ENCODE measurements at places on chromosomes 13 and 19.

DNA sequence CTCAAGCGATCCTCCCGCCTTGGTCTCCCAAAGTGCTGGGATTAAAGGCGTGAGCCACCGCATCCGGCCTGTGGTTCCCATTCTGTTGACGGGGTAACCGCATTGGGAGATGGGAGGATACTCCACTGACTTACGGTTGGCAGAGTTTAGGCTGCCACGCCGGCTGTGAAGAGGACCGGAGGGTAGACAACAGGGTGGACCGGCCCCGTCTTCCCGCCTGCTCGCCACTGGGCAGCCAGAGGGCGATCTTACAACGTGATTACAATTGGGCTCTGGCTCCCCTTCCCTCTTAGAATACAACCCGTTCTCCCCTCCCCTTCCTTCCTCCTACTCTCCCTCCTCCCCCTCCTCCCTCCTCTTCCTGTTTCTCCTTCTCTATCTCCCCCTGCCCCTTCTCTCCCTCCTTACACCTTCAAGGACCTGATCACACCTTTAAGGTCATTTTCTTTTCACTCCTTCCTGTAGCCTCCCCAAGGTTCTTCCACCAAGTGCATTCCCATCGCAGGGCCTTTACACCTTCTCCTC lies 957 bp upstream of the CCDC194 start:
- DNase-seq: peak; percentile 43

DNA sequence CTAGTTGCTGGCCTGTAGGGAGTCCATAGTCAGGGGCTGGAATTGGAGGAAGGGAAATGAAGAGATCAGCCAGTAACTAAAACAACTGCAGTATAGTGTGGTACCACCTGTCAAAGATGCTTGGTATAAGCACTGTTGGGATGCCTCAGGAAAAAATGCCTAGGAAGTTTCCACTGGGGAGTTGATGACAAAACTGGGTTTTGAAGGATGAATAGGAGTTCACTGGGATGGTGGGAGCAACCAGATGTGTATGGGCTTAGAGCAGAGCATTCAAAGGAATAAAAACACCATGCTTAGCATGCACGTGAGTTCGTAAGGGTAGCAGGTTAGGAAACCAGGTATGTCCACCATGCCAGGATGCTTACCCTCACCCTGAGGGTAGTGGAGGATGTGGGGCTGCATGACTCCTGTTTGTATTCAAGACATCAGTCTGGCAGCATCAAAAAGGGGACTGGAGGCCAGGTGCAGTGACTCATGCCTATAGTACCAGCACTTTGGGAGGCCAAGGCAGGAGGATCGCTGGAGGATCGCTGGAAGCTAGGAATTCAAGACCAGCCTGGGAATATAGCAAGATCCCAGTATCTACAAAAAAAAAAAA lies 7.1 kb downstream of the CATSPERD start:
- DNase-seq: no peak

DNA sequence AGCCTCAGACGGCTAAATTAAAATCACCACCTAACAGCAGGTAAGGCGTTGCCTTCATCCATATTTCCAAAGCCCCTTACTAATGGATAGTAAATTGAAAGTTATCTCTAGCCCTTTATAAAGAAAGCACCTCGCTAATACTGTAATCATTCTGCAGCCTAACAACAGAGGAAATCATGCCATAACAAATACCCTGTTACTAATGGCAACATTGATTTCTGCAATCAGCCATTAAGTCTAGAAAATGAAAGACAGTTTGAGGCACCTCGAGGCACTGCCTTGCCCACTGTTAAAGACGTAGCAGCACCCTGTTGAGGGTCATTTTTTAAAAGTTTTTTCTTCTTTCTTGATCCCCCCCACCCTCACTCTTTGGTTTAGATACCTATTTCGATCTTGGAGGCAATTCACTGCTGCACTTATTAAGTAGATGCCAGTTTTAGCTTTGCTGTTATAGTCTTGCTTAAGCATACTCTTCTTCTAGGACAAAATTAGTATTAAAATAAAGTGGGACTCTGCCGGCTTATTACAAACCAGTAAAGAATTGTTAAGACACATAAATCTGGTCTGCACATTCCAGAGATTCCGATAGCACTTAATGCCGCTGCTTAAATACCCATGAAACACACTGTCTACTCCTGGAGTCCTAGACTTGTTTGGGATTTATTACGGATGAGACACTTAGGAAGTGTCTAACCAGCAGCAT lies 74.8 kb downstream of the ZNF536 start:
- DNase-seq: no peak

- peak; percentile 99 for DNase-seq
These were observed 720 bp upstream of the HNRNPL start for GRCh38 chr19:38850436-38850975.

DNA sequence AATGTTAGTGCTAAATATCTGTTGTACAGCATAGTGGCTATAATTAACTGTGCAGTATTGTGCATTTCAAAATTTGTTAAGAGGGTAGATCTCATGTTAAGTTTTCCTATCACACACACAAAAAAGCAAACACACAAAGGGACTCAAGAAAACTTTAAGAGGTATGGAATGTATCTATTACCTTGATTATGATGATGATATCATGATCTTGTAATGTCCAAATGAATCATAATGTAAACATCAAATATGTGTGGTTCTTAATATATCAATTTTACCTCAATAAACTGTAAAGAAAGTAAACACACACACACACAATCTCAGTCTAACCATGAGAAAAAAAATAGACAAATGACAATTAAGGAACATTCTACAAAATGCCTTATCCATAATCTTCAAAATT lies 934.6 kb downstream of the SLITRK1 start:
- no peak for DNase-seq

DNA sequence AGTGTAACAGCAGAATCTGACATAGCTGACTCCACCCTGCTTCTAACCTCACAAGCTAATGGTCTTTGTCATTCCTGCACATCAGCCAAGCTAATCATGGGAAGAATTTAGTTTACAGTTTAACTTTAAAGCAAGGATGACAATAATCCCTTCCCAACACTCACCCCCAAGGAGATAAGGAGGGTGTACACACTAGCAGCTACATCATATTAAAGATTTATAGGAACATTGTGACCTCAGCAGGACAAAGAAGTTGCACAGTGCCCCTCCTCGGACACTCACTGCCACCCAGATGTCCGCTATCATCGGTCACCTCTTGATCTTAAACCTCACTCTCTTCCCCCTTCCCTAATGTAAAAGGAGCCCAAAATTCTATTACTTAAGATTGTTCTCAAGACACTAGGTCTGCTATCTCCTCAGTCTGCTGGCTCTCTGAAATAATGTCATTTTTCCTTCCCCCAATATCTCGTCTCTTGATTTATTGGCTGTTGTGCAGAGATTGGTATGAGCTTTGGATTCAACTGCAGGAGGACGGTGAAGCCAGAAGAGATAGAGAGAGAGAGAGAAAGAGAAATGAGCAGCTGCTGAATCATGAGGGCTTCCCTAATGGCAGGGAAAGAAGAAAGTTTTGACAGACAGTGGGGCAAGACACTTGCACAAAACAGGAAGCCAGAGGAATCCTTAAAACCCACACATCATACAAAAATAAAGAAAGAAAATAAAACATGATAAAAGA lies 17.5 kb upstream of the FFAR2 start:
- DNase-seq: no peak

DNA sequence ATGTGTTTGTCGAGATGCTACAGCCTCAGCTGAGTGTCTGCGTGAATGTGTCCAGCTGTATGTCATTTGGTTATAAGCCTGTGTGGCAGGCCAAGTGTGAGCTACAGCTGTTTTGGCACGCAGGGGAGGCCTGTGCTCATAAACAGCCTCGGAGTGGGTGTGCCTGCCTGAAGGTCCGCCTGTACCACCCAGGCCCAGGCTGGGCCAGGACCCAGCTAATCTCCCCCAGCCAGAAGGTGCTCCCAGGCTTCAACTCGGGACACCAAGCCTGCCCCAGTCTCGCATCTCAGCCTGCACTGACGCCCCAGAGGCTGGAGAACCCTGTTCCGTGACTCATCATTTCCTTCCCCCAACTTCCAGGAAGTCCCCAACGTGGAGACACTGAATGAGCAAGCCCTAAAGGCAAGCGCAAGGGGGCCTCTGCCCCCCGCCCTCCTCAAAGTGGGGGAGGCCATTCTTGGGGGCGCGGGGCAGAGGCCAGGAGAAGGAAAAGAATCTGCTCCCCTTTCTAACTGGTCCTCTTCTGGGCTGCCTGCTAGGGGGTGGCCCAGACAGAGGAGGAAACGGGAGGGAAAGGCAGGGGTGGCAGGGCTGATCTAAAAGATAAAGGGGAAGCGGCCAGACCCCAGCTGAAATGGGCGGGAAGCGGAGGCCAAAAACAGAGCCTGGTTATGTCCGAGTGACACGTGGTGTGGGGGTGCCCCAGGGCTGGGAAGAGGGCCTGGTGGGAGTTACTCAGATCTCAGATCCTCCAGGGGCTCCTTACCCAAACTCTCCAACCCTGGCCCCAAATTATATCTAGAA lies 2.0 kb downstream of the SLC1A5 start:
- DNase-seq: peak; percentile 78

DNA sequence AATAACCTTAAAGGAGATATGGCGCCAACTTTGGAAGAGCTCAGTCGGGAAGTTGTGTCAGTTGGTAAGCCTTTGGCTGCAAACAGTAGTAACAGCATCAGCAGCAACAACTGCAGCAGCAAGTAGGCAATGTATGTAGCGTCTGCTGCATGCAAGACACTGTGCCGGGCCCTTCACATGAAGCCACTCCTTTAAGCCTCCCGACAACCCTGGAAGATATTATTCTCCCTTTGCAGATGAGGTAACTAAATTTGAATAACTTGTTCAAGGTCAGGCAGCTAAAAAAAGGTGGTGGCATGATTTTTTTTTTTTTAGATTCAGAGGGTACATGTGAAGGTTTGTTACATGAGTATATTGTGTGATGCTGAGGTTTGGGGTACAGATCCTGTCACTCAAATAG lies 19.7 kb downstream of the SIPA1L3 start:
- no peak for DNase-seq

GRCh38 chr19:18176367-18177310 lies 3.0 kb downstream of the IFI30 start:
- DNase-seq: no peak

DNA sequence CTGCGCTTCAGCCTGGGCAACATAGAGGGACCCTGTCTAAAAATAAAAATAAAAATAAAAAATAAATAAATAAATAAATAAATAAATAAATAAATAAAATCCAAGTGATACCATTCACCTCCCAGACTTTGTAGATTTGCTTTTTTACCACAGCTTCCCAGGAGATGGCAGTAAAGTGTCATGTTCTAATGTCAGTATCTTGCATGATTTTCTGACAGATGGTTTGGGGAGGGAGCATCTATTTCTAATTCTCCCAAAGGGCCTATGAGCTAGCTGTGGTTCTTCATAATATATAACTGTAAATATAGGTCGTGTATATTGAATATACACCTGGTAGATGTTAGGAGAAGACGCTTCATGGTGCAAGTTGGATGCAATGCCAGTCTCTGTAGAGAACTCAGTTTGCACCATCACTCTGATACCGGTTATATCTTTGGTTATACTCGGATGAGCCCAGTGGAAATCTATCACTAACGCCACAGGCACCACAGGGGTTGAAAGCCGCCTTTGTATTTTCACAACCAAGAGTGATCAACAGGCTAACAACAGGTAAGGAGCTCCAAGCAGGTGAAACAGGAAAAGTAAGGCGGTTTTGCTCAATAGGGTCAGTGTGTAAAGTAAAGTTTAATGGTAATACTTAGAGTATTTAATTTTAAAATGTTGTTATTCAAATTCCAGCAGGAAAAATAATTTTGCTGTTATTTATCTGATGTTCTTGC lies 13.9 kb downstream of the APLP1 start:
- DNase-seq: peak; percentile 20

DNA sequence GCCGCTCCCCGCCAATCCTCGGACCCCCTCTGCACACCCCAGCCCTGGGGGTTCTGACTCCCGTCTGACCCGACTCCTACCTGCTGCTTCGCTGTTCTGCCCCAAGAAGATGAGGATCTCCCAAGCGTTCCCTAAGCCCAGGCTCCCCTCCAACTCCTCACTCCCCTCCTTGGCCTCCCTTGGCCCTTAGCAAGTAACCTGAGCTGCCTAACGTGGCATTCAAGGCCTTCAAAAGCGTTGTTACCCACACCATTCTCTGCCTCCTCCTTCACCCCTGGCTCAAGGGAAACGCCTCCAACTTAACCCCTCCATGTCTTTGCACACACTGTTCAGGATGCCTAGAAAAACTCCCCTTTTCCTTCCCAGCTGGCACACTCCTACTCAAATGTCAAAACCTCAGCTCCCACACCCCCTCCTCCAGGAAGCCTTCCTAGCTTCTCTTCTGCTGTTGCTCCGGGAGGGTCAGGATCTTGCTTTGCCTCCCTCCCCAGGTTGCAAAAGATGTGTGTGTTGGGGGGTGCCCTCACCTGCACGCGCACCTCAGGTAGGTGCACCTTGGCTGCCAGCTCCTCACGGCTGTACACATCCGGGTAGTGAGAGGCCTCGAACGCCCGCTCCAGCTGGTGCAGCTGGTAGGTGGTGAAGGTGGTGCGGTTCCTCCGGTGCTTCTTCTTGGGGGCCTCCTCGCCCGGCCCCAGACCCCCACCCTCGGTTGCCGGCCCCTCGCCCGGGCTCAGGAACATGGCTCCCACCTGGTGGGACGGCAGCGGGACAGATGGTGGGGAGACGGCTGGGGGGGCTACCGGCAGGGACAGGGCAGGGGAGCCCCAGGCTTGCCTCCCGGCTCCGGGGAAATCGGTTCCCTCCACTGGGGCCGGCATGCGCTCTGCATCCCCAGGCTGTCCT lies 775 bp downstream of the RAX2 start:
- DNase-seq: no peak

GRCh38 chr13:99469041-99469440 lies 32.2 kb upstream of the TM9SF2 start:
- no peak for DNase-seq

- DNase-seq: no peak
These were observed 24.9 kb upstream of the SLC7A10 start for GRCh38 chr19:33250500-33250899.

- no peak for DNase-seq
These were observed 17.8 kb downstream of the ERCC5 start for GRCh38 chr13:102863590-102863989.

GRCh38 chr19:48452289-48453190 lies 2.8 kb upstream of the KCNJ14 start:
- DNase-seq: no peak

DNA sequence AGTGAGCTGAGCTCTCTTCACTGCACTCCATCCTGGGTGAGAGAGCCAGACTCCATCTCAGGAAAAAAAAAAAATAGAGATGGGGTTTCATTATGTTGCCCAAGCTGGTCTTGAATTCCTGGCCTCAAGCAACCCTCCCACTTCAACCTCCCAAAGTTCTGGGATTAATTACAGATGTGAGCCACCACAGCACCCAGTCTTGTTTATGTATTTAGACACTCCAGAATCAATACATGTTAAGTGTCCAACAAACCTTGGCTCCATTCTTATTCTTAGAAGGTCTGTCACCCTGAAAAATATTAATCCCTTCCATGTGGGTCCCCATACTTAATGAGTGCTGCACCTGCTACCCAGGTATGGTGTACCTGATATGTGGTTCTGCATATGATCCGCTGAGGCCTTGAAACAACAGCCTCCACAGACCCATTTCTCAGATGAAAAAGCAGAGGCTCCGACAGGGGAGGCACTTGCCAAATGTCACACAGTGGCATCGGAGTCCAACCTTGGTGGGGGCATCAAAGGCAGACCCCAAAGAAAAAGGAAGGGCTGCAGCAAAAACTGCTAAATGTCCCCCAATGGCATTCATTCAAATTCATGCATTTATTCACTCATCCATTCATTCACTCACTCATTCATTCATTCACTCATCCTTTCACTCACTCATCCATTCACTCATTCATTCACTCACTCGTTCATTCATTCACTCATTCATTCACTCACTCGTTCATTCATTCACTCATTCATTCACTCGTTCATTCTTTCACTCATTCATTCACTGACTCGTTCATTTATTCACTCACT lies 16.7 kb downstream of the TICAM1 start:
- no peak for DNase-seq

Measured in T follicular helper cell (primary cell).